ENCODE measurements at places on chromosomes 3 and 15. TPM values are rescaled to one million over a fixed set of nuclear protein-coding genes. Genes with fewer than 3 reads are reported as not detected.

DNA sequence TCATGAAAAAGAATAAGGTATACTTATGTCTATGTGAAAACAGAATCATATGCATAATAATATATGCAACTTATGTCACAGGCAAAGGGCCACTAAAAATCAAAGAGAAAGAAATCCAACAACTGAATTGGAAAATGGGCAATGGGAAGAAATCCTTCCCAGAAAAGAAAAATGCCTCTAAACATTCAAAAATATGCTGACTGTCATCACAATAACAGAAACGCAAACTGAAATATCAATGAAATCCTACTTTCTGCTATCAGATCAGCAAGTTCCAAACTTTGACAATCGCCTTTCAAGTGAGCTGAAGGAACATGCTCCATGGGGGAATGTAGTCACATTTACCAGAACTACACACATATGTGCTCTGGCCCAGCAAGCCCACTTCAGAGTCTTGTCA lies 99.4 kb upstream of the KLF13 start:
- DNase-seq = no peak

- DNase-seq = no peak
Observed at GRCh38 chr3:157858821-157859220, 247.4 kb downstream of the SHOX2 start.

- DNase-seq = no peak
Observed at GRCh38 chr3:24088782-24089181, 143.7 kb downstream of the NR1D2 start.

- DNase-seq = no peak
Observed at GRCh38 chr3:56909349-56909748, 107.6 kb upstream of the ARHGEF3 start.

DNA sequence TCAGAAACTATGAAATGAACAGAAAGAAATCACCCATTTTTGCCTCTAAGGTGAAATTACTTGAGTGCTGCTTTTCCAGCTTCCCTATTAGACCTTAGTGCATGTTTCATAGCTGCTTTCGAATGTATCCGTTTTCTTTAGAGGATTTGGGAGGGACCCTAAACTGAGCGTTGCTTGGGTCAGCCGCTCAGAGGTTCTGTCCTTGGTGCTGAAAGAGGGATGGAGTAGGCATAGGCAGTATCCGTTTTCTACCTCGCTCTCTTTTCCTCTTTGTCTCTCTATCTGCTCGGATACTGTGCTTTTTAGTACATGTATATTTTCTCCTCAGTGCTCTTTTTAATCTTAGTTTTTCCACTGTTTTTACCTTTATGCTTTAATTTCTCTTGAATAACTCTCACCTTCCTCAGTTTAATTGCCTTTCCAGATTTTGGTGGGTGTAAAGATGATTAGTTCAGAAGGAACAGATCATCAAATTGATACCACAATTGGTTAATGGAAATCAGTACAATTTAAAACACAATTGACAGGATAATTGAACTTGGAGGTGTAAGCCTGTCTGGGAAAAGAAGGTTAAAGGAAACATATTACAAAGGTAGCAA lies at the start of gene DRD3:
TSS of gene DRD3 (minus strand) at position 283 of the 599 bp plus-strand sequence. CDS start 7,060 bp downstream, outside the sequence.
- DNase-seq = no peak

The PCSK6 gene
- 14.5 TPM for total RNA-seq

The XRN1 gene
- total RNA-seq = 16.9 TPM

DNA sequence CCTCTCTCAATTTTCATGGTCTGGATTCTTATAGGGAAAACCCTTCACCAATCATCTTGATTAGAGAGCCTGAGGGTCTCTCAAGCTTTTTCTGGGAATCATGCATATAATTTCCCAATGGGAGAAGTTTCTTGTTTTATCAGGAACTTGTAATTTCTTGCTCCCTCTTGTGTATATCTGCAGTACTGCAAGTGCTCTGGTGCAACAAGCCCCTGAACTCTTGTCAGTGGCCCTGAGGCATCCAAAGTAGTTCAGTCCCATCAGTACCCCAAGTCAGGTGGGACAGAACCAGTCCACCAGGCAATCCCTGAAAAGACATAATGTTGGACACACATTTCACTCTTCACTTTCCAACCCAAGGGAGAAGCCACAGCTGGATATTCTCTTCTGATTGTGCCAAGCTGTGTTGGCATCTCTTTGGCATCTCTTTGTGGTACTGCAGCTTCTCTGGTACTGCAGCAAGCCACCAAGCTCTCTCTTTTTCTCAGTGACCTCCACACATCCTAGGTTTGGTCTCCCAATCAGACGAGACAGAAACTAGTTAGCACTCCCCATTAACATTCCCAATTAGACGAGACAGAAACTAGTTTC lies 214.5 kb downstream of the ZIC4 start:
- no peak for DNase-seq

- no peak for DNase-seq
Observed at GRCh38 chr3:142434503-142434902, 13.3 kb downstream of the XRN1 start.

GRCh38 chr3:111906656-111907055 lies 47.6 kb downstream of the PHLDB2 start:
- no peak for DNase-seq

DNA sequence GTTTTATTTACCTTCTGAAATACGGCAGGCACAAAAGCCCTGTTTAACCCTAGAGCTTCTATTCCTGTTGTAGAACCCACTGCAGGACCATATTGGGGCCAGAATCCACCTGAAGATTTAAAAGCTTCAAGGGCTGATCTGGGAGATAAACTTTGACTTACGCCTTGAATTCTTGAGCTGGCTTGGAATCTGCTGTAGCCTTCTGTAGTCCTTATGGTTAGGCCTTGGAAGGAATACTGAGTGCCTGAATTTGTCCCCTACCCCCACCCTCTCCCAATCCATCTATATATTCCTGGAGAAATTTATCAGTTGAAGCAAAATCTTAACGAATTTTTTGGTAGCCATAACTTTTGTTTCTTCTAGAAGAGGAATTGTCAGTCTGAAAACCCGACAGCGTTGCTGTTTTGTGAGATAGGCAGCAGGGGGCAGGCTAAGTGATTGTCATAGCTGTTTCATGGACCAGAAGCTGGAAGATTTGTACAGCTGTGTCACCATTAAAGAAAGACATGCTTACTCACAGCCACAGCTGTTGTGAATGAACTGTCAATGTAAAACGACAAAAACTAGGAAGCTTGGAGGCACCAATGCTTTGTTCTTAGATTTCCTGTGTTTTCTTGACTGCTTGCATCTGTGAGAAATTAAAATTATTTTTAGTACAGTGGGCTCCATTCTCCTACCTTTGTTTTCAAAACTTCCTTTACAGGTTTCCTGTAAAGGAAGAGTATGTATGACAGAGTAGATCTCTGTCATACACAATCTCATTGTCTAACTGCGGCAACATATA lies 12.8 kb downstream of the LXN start:
- DNase-seq = no peak

DNA sequence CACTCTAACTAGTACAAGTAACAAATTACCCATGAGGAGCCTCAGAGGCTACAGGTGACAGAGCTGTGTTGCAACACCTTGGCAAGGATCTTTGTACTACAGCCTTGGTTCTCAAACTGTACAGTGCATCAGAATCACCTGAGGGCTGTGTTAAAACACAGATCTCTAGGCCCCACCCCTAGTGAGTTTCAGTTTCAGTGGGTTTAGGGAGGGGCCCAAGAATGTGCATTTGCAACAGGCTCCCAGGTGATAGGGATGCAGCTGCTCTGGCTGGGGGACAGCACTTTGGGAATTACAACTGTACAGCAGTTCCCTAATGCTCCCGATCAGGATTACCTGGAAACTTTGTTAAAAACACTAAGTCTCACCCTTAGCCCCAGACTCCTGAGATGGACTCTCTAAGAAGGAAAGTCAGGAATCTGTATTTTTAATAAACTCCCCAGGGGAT lies 66.1 kb upstream of the NR2F2 start:
- no peak for DNase-seq

- DNase-seq = no peak
Observed at GRCh38 chr3:138089091-138089490, 26.3 kb downstream of the DZIP1L start.

The AHSG gene
- total RNA-seq = 0.13 TPM

DNA sequence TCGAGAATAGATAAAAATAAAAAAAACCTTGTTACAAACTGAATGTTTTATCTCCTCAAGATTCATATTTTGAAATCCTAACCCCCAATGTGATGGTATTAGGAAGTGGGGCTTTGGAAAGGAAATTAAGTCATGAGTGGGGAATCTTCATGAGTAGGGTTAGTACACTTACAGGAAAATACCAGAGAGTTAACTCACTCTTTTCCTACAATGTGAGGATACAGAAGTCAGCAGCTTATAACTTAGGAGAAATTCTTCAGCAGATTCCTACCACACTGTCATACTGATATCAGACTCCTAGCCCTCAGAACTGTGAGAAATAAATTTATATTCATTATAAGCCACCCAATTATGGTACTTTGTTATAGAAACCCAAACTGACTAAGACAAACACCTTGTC lies 453.1 kb downstream of the GBE1 start:
- DNase-seq = no peak

GRCh38 chr3:55622116-55622515 lies 135.0 kb upstream of the WNT5A start:
- DNase-seq = no peak

The SENP2 gene
- total RNA-seq = 28.9 TPM

DNA sequence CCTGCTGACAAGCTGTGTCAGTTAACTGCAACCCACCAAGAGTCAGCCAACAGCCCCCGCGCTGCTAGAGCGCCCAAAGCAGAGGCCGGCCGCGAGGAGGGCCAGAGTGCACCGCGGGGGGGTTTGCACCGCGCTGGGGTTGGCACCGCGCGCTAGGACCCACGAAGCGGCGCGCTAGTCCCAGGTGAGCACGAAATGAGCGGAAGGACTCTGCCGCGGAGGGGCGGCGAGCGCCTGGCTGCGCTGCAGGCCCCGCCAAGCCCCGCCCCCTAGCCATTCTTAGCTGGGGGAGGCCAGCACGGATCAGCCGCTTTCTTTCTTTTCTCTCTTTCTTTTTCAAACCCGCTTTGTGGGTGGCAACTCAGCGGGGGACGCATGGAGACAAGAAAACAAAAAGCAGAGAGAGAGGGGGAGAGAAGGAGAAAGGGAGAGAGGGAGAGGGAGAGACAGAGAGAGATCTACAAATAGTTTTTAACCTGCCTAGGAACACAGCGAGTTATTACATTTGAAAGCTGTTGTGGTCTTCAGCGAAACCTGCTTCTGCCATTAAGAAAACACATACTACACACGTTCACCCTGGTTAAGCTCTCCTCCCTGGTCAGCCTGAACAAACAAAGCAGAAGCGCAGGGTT lies 6.9 kb upstream of the FOXB1 start:
- DNase-seq = no peak

DNA sequence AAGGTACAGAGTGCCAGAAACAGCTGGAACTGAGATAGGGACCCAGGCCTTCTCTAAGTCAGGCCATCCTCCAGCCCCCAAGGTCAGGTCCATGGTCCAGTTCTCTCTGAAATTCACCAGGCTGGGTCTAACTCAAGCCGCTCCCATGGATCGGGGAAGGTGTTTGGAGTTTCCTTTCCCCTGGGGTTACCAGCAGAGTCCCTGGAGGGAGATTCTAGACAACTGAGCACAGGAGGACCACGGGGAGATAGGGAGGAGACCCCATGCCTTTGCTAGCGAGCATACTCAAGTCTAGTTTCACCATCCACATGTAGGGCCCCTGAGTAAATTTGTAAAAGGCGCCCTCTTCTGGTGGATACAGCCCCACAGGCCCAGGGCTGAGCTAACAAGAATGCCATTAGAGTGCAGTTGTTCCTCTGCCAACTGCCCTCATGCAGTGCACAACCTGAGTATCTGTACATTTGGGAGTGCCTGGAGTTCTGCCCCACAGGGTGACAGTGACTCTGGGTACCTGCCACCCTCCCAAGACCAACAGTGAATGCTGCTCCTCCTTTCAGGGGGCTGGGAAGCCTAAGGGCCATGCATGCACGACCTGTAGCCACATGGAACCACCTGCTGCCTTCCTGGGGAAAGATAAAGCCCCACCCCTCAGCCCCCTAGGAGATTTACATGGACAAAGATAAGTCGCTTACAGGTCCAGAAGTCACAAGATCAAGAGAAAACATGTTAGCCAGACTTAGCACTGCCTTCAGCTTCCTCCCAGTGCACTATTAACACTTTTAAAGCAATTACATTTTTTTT lies 89.0 kb downstream of the IQSEC1 start:
- peak; percentile 63 for DNase-seq

DNA sequence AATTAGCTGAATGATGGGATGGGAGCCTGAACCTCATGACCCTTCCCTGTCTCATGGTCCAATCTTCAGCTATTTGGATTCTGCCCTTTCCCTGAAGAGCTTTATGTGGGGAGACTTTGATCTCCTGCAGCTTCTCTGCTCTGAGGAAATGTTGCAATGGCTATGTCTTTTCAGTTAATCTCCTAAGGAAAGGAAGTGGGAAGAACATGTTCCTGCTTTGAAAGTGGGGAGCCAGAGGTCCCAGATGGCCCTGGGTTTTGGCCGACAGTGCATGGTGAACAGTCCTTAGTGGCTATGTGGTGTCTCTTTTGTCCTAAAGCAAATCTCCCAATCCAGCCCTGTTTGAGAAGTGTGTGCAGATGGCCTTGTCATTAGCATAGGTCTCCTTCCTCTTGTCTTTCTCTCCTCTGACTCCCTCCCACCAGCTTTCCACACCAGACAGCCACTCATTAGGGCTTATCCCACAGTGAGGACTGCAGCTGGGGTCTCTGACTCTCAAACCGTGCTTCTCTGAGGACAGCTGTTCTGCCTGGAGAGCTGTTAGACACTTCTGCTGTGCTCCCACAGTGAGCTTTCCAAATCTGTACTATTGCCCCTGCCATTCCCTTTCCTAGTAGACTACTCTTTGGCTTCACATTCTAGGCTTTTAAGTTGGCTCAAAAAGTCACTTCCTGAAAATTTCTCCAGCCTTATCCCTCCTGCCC lies 365.8 kb upstream of the UMPS start:
- DNase-seq = no peak

DNA sequence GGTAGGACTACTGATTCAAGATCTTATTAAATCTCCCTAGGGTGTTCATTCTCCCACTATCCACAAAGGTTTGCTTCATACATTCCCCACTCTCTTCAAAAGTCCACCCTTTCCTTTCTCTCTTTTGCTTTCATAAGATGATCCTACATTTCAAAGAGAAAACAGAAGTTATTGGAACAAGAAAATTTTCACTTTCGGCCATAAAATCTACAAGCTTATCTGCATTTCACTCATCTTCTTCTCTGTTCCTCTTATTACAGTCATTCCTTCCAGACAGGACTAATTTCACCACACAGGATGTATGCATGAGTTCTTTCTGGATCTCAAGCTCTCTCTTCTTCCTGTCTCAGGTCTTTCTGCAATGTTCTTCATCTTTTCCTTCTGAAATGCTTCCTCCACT lies 238.7 kb downstream of the ISL2 start:
- no peak for DNase-seq

The GOLGA8J gene
- total RNA-seq = 0.15 TPM

The CEP152 gene
- 2.1 TPM for total RNA-seq
